ENCODE measurements at places on chromosomes 1 and 21. TPM values are rescaled to one million over a fixed set of nuclear protein-coding genes. Genes with fewer than 3 reads are reported as not detected.
A peak's percentile ranks its signal among the peaks of the same experiment; 100 is the strongest.

The ESRRG gene
- total RNA-seq: 1.7 TPM

The SPATA17 gene
- 0.48 TPM for total RNA-seq

The HYI gene
- 17.7 TPM for total RNA-seq

The LAMB3 gene
- total RNA-seq: 0.67 TPM

The SLAMF8 gene
- total RNA-seq: not detected

The TAS1R3 gene
- total RNA-seq: 0.19 TPM

DNA sequence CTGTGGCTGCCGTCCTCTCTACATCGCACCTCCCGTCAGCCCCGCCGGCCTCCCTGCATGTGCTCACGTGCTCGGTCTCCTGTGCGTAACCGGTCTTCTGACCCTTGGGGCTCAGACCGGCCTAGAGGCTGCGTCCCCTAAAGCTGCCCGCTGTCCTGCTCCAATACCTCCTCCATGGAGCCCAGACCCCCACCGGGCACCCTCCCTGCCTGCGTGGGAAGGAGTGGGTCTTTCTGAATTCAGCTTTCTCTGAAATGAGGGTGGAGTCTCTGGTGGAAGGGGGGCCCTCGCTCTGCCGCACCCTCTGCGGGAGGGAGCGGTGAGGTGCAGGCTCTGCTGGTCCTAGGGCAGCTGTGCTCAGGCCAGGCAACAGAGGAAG, 18.7 kb upstream of the POFUT2 start:
- H3K27ac ChIP-seq: no peak overlapping the region
- no peaks in the 10 kb centered on the region for H3K36me3 ChIP-seq
- H3K27me3 ChIP-seq: no peaks in the 10 kb centered on the region
- no peak overlapping the region for H3K4me3 ChIP-seq
- peaks cover 6% of the 10 kb centered on the region for H3K4me1 ChIP-seq

GRCh38 chr1:173502104-173502503, 25.0 kb downstream of the PRDX6 start:
- no peak overlapping the region for H3K27ac ChIP-seq
- H3K4me3 ChIP-seq: no peak overlapping the region
- no peaks in the 10 kb centered on the region for H3K36me3 ChIP-seq
- no peaks in the 10 kb centered on the region for H3K27me3 ChIP-seq
- no peaks in the 10 kb centered on the region for H3K4me1 ChIP-seq
- DNase-seq: no peak

- no peaks in the 10 kb centered on the region for H3K36me3 ChIP-seq
- H3K27ac ChIP-seq: no peak overlapping the region
- peaks cover 4% of the 10 kb centered on the region for H3K4me1 ChIP-seq
- H3K27me3 ChIP-seq: peaks cover 10% of the 10 kb centered on the region
- H3K4me3 ChIP-seq: no peak overlapping the region
These were observed 1.2 kb upstream of the LRRC52 start for GRCh38 chr1:165542647-165543046.

DNA sequence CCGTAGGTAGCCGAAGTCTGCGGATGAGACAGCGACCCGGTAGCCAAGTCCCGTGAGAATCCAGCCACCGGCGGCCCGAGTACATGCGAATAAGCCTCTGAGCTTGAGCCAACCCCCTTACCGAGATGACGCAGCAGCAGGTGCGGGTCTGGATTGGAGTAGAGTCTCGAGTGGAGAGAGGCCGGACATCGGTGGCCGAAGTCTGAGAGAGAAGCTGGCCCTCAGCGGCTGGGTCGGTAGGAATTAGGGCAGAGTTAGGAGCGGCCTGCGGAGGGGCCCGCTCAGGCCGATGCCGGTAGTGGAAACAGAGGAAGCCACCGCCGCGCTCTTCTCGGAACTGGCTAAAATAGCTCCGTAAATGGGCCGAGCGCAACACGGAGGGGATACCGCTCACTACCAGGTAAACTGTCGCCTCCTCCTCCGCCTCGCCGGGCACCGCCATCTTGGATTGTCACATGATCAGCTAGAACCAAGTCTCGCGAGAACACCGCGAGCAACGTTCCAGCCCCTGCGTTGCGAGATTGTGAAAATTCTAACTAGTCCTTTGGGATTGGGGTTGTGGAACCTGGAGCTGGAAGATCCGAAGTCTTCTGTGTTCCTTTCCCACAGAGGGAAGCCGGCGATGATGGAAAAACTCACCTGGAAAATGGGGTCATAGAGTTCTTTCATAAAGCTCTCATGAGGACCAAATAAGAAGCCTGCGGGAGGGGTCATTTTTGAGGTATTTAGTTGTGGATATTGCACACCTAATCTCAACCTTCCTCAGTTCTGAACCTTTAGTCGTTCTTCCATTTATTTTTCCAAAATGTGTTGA, at the start of gene GPATCH3:
Gene GPATCH3 (minus strand): TSS at position 467 of the 814 bp plus-strand sequence. CDS start 25 bp downstream, at position 442.
- DNase-seq: peak; percentile 71
- no peaks in the 10 kb centered on the region for H3K27me3 ChIP-seq
- peaks cover 14% of the 10 kb centered on the region for H3K36me3 ChIP-seq
- H3K4me3 ChIP-seq: peak within 1 kb of the TSS; percentile 98
- H3K4me1 ChIP-seq: peaks cover 6% of the 10 kb centered on the region

GRCh38 chr1:86195281-86195680, 38.7 kb upstream of the COL24A1 start:
- no peak for DNase-seq
- no peaks in the 10 kb centered on the region for H3K4me1 ChIP-seq
- H3K36me3 ChIP-seq: no peaks in the 10 kb centered on the region
- no peak overlapping the region for H3K27ac ChIP-seq
- no peaks in the 10 kb centered on the region for H3K27me3 ChIP-seq

DNA sequence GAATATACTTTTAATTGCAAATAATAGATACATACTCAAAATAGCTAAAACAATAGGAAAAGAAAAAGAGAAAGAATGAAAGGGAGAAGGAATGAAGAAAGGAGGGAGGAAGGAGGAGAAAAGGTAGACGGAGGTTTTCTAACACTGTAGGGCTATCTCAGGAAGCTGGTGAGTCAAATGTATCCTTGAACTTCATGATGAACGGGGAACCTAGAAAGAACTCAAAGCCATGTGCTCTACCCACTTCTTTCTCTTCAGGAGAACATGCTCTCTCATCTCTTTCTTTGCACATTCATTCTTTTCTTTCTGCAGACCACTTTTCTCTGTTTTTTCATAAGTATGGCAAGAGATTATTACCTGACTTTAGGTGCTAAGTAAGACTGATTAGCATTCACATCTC, 37.3 kb upstream of the ZNF644 start:
- DNase-seq: no peak
- H3K36me3 ChIP-seq: no peaks in the 10 kb centered on the region
- no peaks in the 10 kb centered on the region for H3K4me1 ChIP-seq

DNA sequence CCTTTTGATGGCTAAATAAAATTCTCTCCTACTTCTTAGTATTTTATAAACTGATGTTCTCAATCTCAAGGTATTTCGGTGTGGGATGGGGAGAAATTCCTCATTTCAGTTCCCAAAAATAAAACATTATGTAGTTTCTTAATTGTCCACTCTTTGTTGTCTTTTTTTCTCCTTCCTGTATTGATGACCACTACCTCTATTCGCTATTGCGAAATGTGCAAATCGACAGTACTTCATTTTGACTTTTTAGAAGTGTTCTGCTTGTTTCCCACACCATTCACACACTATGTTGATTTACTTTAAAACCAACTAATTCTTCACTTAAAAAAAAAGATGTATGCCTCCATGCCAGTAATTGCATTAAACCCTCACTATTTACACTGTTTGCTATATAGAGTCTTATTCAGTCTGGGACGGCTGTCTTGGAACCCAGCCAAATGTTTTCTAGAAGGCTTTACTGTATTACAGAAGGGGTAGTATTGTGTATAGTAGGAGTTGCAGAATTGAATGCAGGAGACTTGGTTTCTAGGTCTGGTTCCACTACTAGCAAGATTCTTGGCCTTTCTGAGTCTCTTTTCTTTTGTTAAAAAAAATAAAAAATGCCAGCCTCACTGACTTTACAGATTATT, 5.6 kb downstream of the RNF2 start:
- H3K27me3 ChIP-seq: no peaks in the 10 kb centered on the region
- no peaks in the 10 kb centered on the region for H3K36me3 ChIP-seq
- no peak overlapping the region for H3K27ac ChIP-seq
- H3K4me1 ChIP-seq: no peaks in the 10 kb centered on the region
- H3K4me3 ChIP-seq: no peak overlapping the region
- DNase-seq: no peak

GRCh38 chr1:48495166-48495565, 23.2 kb upstream of the SPATA6 start:
- H3K27ac ChIP-seq: no peak overlapping the region
- no peak overlapping the region for H3K4me3 ChIP-seq
- H3K27me3 ChIP-seq: no peaks in the 10 kb centered on the region
- H3K4me1 ChIP-seq: peaks cover 14% of the 10 kb centered on the region
- no peak for DNase-seq

- peaks cover 32% of the 10 kb centered on the region for H3K4me1 ChIP-seq
- no peaks in the 10 kb centered on the region for H3K36me3 ChIP-seq
- H3K27me3 ChIP-seq: no peaks in the 10 kb centered on the region
- DNase-seq: no peak
- no peak overlapping the region for H3K4me3 ChIP-seq
These were observed 39.0 kb upstream of the PPP1R15B start for GRCh38 chr1:204450461-204451257.

DNA sequence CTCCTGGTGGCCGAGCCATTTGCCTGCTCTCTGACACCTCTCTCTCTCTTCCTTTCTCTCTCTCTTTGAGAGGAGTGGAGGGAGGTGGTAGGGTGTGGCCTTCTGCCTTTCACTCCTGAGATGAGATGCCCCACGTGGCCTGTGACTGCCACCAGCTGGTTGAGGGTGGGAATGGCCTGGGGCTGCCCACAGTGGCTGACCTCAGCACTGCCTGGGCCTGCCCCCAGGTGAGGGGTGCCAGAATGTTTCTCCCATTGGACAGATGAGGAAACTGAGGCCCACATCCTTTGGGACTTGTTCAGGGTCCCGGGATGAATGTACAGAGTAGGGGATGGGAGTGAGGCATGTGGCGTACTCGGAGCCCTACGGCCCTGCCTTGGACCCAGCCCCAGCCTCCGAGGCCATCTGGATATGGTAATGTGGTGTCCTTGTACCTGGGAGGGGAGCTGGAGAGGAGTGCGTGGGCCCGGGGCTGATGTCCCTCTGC, 12.7 kb upstream of the C1orf167 start:
- H3K27me3 ChIP-seq: no peaks in the 10 kb centered on the region
- H3K27ac ChIP-seq: no peak overlapping the region
- H3K4me1 ChIP-seq: peaks cover 16% of the 10 kb centered on the region
- no peak for DNase-seq

- no peak for DNase-seq
- no peaks in the 10 kb centered on the region for H3K27me3 ChIP-seq
- H3K36me3 ChIP-seq: no peaks in the 10 kb centered on the region
These were observed 46.6 kb upstream of the APOBEC4 start for GRCh38 chr1:183699616-183700160.

- H3K4me1 ChIP-seq: no peaks in the 10 kb centered on the region
- no peaks in the 10 kb centered on the region for H3K36me3 ChIP-seq
- no peak overlapping the region for H3K4me3 ChIP-seq
- DNase-seq: no peak
- no peak overlapping the region for H3K27ac ChIP-seq
- H3K27me3 ChIP-seq: no peaks in the 10 kb centered on the region
These were observed 24.8 kb downstream of the CNST start for GRCh38 chr1:246591047-246591446.

DNA sequence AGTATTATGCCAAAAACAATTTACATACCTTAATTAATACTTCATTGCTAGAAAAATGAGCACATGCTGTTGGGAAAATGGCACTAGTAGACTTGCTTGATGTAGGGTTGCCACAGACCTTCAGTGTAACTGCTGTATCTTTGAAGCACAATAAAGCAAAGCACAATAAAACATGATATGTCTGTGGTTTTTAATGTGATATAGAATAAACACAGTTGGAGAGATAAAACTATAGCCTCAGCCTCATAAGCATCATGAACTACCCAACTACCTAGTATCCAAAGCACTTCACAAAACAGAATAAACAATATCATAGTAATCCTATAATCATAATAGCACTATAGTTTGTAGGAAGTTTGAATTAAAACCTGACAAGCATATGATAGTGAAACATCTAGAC, 143.5 kb downstream of the SYT14 start:
- H3K27ac ChIP-seq: no peak overlapping the region
- no peak overlapping the region for H3K4me3 ChIP-seq
- no peaks in the 10 kb centered on the region for H3K4me1 ChIP-seq
- H3K27me3 ChIP-seq: no peaks in the 10 kb centered on the region
- no peak for DNase-seq

DNA sequence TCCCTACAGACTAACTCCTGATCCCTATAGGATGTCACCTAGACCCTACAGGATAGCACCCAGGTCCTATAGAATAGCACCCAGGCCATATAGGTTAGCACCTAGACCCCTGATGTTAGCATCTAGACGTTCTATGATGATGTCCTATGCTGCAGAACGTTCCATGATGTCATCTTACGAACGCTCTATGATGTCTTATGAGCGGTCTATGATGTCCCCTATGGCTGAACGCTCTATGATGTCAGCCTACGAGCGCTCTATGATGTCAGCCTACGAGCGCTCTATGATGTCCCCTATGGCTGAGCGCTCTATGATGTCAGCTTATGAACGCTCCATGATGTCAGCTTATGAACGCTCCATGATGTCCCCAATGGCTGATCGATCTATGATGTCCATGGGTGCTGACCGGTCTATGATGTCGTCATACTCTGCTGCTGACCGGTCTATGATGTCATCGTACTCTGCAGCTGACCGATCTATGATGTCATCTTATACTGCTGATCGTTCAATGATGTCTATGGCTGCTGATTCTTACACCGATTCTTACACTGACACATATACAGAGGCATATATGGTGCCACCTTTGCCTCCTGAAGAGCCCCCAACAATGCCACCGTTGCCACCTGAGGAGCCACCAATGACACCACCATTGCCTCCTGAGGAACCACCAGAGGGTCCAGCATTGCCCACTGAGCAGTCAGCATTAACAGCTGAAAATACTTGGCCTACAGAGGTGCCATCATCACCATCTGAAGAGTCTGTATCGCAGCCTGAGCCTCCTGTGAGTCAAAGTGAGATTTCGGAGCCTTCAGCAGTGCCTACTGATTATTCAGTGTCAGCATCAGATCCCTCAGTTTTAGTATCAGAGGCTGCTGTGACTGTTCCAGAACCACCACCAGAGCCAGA, 9.5 kb downstream of the SON start:
- no peak overlapping the region for H3K27ac ChIP-seq
- H3K36me3 ChIP-seq: peaks cover 51% of the 10 kb centered on the region
- H3K4me1 ChIP-seq: no peaks in the 10 kb centered on the region
- no peaks in the 10 kb centered on the region for H3K27me3 ChIP-seq
- DNase-seq: no peak

DNA sequence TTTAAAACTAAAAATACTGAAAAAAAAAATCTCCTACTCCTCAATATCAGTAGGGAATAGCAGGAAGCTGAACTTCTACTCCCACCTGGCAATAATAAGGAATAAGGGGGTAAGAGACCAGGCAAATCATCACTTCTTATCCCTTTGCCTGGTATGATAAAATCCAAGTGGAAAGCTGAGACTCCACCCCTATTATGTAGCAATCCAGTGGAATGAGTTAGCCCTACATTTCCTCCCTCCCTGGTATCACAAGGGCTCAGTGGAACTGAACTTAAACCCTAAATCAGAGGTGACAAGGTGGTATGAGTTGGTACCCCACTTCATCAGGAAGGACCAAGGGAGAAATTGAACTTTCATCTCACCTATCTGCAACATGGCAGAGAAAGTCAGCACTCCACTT, 25.7 kb downstream of the TRIM33 start:
- no peaks in the 10 kb centered on the region for H3K36me3 ChIP-seq
- H3K4me1 ChIP-seq: no peaks in the 10 kb centered on the region
- no peak overlapping the region for H3K4me3 ChIP-seq
- no peak overlapping the region for H3K27ac ChIP-seq
- no peak for DNase-seq

All from H1 (cell line).